ENCODE measurements at places on chromosomes 1 and 21.

- no peak for DNase-seq
Observed at GRCh38 chr1:47226121-47226838, 5.7 kb downstream of the TAL1 start.

DNA sequence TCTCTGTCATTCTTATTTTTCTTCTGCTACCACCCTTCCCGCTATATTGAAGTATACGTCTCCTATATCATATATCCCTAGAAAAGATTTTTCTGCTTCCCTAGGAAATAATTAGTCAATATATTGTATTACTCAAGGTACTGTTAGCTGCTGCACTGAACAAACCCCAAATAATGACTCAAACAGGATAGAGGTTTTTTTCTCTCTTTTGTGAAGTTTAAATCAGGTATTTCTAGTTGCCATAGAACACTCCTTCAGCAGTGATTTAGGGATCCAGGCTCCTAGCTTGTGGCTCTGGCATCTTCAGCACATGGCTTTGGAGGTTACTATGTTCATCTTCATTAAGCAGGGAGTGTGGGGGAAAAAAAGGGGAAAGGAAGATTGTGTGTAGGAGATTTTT lies 18.1 kb downstream of the SYT14 start:
- no peak for DNase-seq

- DNase-seq, result no peak
Observed at GRCh38 chr1:212640223-212640878, 31.8 kb downstream of the ATF3 start.

DNA sequence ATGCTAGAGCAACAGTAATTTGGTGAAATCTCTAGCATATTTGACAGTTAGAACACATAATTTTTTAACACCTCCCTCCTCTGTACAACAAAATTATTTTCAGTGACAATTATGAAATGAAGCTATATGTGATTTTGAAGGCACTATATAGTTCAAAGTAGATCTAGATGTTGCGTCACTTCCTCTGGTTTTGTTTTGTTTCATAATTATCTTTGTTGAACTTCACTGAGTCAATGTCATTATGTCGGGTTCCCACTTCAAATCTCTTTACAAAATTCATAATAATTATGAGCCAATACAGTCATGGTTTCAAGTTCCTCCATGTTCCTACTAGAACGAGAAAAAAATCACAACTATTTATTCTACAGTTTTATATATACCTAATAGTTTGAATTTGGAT lies 254.8 kb upstream of the PLXNA2 start:
- no peak for DNase-seq

- DNase-seq, result no peak
Observed at GRCh38 chr1:227947676-227948492, at the start of gene WNT9A. WNT9A (minus strand) TSS chr1:227947932; CDS start chr1:227947887, 45 bp downstream.

GRCh38 chr1:107436552-107437241 lies 295.9 kb downstream of the NTNG1 start:
- no peak for DNase-seq

- DNase-seq, result no peak
Observed at GRCh38 chr1:219132939-219133338, 40.7 kb upstream of the LYPLAL1 start.

DNA sequence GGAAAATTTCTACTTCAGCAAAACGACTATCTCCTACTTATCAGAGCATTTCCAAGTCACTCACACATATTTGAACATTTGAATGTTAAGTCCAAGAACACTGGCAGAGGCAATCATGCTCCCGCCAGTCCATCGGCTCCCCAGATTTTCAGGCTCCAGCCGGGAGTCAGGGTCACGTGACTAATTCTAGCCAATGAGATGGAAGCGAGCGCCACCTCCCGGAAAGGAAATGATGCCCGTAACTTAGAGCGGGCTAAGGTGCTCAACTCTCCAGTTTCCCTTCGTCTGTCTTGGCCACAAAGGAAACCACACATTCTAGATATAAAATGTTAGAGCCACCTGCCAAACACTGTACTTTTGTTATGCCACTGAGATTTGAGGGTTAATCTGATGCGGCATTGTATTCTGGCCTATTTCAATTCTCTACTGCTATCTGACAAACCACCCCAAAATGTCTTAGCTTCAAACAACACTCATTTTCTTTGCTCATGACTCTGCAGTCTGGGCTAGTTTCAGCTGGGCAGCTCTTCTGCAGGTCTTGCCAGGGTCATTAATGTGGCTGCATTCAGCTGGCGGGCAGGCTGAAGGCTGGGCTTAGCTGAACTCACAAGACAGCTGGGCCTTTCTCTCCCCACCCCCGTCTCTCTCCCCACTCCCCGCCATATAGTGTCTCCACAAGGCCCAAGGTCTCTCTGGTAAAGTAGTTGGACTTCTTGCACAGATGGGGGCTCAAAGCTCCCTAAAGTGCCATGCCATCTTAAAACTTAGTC lies 16.5 kb upstream of the LHX4 start:
- no peak for DNase-seq

DNA sequence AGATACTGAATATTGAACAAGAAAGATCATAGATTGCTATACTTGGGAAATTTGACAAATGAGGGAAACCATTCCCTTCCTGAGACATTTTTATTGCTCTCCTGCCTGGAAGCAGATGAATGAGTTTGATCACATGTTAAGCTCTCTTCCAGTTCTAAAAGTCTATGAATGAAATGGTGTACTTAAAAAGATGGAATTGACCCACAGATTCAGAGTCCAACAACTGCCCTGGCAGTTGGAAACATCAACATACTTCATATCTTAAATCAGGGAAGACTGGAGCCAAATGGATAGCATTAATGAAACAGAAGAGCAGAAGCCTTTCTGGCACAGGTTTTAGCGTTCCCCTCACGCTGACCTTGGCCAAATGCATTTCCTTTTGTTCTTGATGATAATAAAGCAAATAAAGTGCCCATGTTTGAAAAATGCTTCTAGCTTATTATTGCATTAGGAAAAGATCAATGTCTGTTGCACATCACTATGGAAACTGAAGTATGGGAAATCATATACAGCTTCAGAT lies 142.6 kb downstream of the ESRRG start:
- no peak for DNase-seq

DNA sequence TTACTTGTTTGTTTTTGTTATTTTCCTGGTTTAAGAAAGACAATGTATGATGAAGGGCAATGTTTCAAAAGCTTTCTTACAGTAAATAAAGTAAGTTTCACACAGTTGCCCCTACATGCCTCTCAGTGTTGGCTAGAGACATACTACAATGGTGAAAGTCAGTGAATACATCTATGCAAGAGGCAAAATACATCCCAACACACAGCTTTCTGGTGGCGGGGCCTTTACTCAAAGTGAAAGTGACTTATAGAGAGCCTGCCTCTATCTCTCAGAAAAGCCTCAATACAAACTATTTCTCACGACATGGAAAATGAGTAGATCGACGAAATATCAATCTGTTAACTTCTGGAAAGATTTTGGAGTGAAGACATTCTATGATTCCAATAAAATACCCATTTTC lies 122.3 kb downstream of the SLC30A10 start:
- no peak for DNase-seq

- DNase-seq, result no peak
Observed at GRCh38 chr1:170307426-170307825, 161.7 kb downstream of the NTMT2 start.

DNA sequence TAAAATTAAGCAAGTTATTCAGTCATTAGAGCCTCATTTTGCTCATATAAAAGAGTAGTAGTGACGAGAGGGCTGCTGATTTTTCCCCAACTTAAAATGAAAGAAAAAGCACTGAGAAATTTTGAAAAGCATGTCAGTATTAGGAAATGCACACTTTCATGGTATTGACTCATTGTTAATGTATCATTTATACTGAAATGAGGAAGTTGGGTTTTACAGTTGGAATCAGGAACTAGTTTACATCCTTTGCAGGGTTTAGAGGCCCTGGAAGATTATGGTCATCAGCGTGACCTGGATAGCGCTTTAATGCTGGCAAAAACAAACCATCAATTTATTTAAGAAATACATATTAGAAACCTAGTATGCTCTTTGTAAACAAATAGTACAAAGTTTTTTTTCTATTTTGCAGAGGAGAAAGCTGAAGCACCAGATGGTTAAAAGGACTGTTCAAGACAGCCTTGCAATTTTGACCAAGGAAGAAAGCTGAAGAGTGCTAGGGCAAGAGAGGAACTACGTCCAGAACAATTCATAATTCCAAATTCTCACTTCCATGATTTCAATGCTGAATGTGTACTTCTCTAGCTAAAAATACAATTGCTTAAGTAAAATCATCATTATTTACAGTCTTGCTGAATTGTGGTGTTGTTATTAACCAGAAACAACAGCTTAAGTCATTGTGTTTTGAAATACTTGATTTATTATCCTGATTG lies 94.8 kb upstream of the SGIP1 start:
- no peak for DNase-seq

Measured in renal cortex interstitium (tissue), 15 donors.